ENCODE measurements at places on chromosomes 1 and 21. TPM values are rescaled to one million over a fixed set of nuclear protein-coding genes. Genes with fewer than 3 reads are reported as not detected.

Gene TOR1AIP1
- 95.2 TPM for total RNA-seq

Gene HIVEP3
- 4.7 TPM for total RNA-seq

Gene LYSMD1
- 19.3 TPM for total RNA-seq

Gene FCRL4
- total RNA-seq: not detected

Gene MACO1
- total RNA-seq: 33.5 TPM

Gene CCDC24
- 4.3 TPM for total RNA-seq

Gene RNF223
- not detected for total RNA-seq

Gene SHC1
- total RNA-seq: 58.2 TPM

Gene MYOG
- total RNA-seq: 19.8 TPM

Gene SPAG17
- total RNA-seq: 13.5 TPM
